Stimulated activated CD4-positive, alpha-beta T cell treated with anti-CD3 and anti-CD28 coated beads, Interleukin-1b, Interleukin-23, amount 100 ng/mL, for 1 hour (primary cell): ENCODE measurements at places on chromosomes 4 and X.

GRCh38 chrX:110119480-110119879 lies 116.6 kb downstream of the TMEM164 start:
- no peak for DNase-seq

GRCh38 chr4:159401226-159401712 lies 298.4 kb downstream of the RAPGEF2 start:
- no peak for DNase-seq

- DNase-seq: no peak
These were observed 136.2 kb upstream of the BMPR1B start for GRCh38 chr4:94621491-94622080.

DNA sequence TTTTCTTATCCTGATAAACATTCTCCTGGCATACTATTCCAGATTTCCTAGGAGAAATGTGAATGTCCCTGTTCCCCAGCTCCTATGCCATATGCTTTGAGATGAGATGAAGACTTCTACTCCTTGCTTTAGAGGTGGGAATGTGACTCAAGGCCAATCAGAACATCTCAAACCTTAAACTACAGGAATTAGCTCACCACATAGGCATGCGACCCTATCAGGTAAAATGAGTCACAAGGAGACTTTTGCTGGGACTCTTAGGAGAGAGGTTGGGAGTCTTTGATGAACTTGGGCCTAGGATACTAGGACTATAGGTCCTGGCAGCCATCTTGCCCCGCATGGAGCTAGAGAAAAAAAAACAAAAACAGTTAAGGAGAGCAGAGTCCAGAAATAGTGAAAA lies 5.8 kb upstream of the USO1 start:
- DNase-seq: no peak

GRCh38 chr4:25632135-25632534 lies 23.5 kb upstream of the SLC34A2 start:
- DNase-seq: no peak

DNA sequence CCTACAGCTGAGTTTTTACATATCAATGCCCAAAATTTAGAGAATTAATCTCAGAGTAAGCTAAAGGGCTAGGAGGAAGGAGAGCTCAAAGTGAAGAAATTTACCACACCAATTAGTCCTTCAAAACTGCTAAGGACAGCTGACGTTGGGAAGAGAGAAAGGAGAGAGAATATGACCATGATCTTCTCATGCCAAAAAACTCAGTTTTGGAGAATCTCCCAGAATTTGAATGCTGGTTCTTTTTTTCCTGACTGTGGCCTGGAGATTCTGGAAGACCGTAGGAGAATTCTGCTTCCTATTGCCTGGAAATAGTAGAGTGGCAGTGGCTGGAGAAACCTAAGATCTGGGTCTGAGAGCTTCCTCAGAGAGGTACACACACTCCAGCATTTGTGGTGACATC lies 834.4 kb upstream of the SLIT2 start:
- DNase-seq: no peak

GRCh38 chrX:150694738-150695410 lies 1.7 kb downstream of the MTMR1 start:
- DNase-seq: no peak

DNA sequence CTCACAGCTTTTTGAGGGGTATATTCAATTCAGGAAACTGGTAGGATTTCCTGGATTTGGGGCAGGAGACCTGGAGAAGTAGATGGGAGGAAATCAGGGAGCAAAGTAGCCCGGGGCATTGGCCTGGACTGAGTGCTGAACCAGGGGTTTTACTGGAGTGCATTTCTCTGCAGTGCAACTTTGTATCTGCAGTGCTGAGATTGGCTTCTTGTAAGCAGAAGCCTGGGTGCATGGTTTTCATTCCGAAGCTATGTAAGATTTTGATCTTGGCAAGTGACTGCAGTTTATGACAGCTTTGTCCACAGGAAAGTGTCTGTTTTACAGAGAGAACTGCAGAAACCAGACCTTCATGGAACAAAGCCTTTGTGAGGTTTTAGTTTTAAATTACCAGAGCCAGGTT lies 158.3 kb downstream of the SPCS3 start:
- no peak for DNase-seq
